SK-N-MC (cell line): ENCODE measurements at places on chromosomes 2 and 18.

DNA sequence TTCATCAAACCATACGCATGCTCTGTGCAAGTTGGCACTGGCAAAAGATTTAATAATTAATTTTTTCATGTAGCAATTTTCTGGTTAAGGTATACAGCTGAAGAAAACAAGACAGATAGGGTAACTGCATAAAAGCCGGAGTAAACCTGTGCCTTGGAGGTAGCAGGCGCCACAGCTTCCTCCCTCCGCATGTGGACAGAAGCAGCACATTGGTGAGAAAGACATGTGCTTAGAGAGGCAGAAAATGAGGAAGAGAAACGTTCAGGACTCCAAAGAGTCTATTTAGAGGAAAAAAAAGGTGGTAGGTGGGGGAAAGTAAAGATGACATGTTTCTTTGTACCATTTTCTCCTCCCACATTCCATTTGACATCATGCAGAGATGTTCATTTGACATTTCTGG lies 9.3 kb downstream of the ST6GAL2 start:
- no peak for DNase-seq

DNA sequence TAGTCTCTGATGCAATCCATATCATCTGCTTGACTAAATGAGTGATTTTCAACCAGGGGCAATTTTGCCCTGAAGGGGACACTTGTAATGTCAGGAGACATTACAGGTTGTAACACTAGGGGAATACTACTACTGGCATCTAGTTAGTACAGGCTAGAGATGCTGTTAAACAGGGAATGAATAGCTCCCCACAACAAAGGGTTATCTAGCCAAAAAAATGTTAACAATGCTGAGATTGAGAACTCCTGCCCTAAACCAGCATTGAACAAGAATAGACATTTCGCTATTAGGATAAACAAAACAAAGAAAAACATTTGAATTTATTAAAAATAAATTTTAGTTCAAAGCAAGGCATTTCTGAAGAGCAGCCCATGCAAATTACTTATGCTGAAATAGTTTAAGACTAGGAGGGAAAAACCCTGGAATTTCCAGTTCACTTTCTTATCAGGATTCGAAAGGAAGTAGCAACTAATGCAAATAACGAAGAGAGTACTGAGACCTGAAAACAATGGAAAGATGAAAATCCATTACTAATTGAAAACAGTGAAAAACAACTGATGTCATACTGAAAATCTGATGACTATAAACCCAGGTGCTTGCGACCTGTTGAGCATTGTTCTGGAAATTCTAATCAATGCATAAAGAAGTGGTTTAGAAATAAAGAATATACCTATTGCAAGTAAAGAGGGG lies 53.1 kb downstream of the CAB39 start:
- DNase-seq: no peak

DNA sequence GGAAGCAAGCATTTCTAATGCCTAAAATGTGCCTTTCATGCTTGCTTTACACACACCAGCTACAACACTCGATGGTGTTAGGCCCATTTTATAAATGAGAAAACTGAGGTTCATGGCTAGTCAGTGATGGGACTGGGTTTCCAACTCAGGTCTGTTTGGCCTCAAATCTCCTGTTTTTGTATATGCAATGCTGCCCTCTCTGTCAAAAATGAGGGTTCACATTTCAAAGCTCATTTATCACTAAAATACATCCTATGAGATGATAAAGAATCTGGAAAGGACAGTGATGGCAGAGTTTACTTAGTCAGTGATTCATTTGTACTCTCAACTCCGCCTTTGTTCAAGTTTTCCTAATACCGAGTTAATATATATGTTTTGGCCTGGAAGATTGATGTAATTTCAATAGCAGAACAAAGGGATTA lies 92.3 kb downstream of the KCTD1 start:
- DNase-seq: no peak

DNA sequence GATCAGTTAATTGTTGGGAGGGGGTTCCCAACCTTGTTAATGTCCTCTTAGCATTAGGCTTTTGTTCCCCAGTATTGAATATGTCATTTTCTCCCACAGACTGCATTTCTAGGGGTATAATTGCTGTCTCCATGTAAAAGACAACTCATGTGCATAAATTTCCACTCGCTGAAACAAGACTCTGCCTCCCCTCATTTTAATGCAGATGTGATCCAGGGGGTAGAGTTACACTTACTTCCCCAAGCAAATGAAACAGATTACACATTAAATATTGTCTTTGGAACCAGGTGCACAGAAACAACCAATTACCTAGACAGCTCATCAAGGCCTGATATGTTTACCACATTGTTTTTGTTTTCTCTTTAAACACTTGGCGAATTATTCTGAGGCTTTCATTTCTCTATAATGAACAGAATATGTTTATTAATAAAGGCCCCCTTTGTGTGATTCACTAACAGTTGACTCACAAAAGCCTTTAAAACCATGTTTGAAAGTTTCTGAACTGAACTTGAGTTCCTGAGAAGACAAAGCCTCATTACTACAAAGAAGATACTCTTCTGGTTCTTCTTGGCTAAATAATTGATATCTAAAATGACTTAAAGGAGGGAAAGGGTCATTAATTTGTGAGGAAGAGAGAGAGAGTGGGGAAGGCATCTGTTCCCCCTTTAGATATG lies 15.0 kb upstream of the ACVR1 start:
- DNase-seq: no peak

DNA sequence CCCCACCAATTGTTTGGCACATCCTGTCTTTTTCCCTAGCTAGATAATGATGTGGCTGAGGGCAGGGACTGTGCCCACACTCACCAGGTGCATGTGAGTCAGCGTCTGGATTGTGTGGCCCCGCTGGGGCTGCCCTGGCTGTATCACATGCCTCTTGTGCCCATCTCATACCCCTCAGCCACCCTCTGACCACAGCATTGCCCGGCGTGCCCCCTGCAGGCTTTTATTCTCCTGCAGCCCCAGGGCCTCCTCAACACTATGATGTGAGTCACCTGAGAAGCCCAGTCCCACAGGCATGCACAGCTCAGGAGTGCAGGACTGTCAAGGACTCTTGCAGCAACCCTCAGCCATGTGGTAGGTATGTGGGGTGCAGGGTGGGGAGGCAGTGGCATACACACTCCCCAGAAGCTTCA lies 14.8 kb upstream of the STEAP3 start:
- no peak for DNase-seq

DNA sequence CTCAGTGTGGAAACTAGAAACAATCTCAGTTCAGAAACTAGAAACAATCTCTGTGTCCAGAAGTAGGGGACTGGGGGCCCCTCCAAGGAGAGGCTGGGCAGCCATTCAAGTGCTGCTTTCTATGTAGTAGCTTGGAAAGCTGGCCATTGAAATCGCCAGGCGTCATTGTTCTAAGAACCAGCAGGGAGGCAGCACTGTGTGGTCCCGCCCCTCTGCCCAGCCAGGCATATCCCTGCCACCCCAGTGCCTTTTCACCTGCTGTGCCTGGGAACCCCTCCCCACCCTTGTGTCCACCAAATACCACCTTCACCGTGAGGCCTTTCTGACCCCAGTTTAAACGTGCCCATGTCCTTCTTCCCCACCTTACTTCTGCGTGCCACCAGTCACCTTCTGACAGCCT lies 221.6 kb downstream of the GBX2 start:
- no peak for DNase-seq

GRCh38 chr18:54479365-54479764 lies 111.7 kb upstream of the DYNAP start:
- no peak for DNase-seq

DNA sequence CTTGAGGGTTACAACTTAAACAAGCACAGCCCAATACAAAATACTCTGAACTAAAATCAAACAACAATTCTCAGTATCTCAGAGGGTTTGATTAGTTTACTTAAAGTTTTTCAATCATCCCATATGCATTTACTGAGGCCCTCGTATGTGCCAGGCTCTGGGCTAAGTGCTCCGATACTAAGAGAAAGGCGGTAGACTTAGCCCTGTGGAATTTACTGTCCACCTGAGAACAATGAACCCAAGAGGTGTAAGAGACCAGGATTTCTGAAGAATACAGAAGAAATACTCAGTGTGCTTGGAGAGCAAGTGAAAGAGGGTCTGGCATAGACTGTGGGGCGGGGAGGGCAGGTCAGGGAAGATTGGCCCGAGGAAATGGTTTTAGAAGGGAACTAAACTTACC lies 25.1 kb upstream of the SCYGR1 start:
- DNase-seq: no peak

GRCh38 chr18:77099485-77100370 lies 32.9 kb downstream of the MBP start:
- no peak for DNase-seq

GRCh38 chr2:114157057-114157385 lies 267.1 kb downstream of the ACTR3 start:
- DNase-seq: no peak

DNA sequence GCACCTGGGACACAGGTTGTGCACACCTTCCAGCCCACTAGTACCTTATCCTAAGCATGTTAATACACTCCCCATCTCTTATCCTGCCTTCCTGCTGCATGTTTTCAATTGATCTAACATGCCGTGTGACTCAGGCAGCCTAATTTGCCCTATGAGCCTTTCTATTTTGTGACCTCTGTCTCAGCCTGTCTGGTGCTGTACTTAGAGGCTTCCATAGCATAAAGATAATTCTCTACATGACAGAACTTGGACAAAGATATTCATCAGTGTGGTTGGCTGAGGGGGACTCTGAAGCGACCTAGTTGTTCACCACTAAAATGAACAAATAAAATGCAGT lies 8.6 kb upstream of the TMEM37 start:
- no peak for DNase-seq

DNA sequence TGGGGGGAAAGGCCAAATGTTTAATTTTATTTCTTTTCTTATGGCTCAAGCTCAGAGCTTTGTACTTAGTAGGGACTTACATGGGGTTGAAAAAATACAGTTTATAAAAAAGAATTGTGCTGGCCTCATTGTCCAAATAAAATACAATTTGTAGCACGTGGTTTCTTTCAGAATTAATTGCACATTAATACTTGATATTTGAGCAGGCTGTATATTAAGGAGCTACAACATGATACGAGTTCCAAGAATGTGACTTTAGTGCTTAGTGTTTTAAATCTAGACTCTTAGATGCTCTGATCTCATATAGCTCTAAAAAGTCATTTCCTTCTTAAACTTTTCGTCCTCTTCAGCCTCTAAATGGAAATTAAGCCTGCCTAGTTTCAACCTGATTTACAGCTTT lies 46.4 kb upstream of the RASGRP3 start:
- no peak for DNase-seq

GRCh38 chr2:215627771-215628170 lies 191.9 kb upstream of the FN1 start:
- no peak for DNase-seq

- no peak for DNase-seq
Measured at GRCh38 chr18:23963443-23964165, 51.0 kb upstream of the TTC39C start.

DNA sequence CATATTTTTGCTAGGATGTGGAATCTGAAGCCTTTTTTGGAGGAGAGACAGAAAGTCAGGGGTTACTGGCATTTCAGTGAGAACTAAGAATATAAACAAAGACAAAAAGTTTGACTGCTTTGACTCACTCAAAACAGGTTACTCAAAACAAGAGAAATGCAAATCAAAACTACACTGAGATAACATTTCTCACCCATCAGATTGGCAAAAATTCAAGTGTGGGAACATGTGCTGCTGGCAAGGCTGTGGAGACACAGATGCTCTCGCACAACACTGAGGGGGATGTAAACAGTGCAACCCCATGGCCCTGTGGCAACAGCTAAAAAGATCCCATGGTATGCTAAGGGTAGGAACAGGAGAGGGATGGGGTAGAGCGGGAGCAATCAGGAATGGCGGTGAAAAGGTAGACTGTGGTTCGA lies 86.6 kb downstream of the DTNB start:
- DNase-seq: no peak

- DNase-seq: no peak
Measured at GRCh38 chr2:232085826-232086425, 124.4 kb downstream of the DIS3L2 start.

DNA sequence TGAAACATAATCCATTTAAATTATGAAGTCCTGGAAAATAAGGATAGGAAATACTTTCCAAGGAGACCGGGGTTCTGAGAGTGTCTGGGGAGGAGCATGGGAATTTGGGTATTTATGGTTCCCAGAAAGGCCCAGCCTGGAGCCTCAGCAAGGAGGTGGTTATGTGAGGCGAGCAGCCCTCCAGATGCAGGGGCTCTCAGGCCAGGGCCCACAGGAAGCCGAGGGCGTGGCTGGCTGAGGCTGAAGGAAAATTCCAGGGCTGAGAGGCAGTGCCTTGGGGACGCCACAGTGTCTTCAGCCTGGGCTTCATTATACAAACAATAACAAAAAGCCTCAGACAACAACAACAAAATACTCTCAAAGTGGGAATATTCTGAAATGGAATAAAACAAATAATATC lies 86.9 kb upstream of the SERPINE2 start:
- DNase-seq: no peak

DNA sequence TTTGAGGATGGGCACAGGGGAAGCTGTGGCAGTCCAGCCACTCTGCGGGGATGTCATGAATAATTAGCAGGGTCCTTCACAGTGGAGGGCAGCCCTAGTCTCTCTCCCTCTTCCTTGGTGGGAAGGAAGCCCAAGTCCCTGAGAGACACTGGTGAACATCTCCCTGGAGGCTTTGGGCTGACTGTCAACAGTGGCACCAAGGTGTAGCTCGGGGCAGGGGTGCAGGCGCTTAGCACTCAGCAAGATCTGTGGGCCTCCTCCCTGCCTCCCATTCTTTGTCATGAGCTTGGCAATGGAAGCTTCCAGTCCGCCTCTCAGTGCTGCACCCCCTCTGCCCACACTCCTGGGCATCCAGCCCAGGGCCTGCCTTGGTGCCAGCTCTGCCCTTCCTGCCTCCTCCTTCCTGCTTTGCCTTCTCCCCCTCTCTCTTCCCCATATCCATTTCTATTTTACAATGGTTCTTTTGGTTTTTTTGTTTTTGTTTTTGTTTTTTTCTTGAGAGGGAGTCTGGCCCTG lies 59.4 kb downstream of the STEAP3 start:
- no peak for DNase-seq

DNA sequence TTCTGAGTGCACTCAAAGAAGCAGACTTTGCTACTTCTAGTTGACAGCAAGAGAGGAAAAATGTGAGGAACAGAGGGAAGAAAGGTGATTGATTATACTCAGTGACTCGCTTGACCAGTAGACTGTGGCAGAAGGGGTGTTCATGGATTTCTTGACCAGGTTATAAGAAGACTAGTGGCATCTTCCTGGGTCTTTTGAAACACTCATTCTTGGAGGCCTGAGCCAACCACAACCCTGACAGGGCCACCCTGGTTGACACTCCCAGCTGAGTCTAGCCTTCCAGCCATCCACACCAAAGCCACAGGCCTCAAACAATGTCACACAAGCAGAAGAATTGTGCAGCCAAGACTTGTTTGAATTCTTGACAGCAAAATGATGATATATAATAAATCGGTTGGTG lies 366.3 kb downstream of the SS18 start:
- DNase-seq: no peak

- no peak for DNase-seq
Measured at GRCh38 chr2:179936141-179936540, 71.0 kb downstream of the CWC22 start.

- DNase-seq: no peak
Measured at GRCh38 chr18:8858888-8859511, 153.6 kb downstream of the MTCL1 start.

GRCh38 chr2:31944828-31945571 lies 65.8 kb downstream of the MEMO1 start:
- no peak for DNase-seq
